Activated CD4-positive, alpha-beta T cell treated with anti-CD3 and anti-CD28 coated beads, Interleukin-2, amount 50 U/mL, for 4 hours (primary cell): ENCODE measurements at places on chromosomes 3 and 15.

DNA sequence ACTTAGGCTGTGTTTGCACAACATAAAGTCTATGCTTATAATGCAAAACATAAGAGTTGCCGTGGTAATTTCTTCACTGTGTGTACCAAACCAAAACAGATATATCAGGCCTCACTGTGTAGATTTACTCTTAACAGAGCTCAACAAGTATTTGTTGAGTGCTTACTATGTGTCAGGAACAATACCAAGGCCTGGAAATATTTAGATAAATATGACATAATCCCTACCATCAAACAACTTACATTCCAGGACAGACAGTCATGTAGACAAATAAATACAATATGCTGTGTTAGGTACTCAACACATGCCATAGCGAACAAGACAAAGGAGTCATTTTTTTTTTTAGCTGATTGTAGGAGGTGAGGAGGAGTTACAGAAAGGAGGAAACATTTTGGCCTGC, 554.0 kb downstream of the NSUN3 start:
- DNase-seq, result no peak

DNA sequence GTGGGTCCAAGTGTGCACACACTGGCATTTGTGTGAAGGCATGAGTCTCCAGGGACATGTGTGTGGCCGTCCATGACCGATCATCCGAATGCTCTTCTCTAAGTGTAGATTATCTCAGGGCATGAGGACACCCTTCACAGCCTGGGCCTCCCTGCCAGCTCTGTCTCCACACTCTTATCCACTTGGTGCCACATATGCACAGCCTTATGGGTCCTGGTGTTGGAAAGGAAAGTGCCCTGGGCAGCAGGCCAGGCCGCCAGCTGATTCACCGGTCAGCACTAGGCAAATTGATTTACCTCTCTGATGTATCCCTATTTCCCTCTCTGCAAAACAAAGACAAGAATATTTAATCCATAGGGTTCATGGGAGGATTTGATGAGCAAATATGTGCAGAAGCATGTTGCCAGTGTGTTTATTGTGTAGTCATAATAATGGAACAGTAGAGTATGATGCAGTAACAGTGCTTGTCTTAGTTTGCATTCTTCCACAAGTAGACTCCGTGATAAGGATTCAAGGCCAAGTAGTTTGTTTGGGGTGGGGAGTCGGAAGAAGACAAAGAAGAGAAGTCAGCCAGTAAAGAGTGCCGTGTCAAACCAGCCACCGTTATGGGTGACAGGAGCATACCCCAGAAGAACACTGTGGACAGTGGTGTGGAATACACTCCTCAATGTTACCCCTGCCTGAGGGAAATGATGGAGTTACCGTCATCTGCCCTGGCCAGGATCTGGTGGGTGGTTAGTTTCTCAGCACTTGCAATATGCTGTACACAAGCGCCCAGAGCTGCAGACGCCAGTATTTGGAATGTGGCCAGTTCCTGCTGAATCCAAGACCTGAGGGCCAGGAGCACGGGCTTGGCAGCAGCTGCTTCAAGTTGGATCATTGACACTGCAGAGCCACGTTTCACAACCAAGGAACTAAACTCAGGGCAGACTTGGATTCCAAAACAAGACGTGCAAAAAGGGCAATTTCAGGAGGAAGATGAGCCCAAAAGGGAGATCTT, 85.1 kb downstream of the MTHFS start:
- no peak for DNase-seq

GRCh38 chr15:51970132-51970817, 1.3 kb downstream of the LEO1 start:
- DNase-seq, result no peak

DNA sequence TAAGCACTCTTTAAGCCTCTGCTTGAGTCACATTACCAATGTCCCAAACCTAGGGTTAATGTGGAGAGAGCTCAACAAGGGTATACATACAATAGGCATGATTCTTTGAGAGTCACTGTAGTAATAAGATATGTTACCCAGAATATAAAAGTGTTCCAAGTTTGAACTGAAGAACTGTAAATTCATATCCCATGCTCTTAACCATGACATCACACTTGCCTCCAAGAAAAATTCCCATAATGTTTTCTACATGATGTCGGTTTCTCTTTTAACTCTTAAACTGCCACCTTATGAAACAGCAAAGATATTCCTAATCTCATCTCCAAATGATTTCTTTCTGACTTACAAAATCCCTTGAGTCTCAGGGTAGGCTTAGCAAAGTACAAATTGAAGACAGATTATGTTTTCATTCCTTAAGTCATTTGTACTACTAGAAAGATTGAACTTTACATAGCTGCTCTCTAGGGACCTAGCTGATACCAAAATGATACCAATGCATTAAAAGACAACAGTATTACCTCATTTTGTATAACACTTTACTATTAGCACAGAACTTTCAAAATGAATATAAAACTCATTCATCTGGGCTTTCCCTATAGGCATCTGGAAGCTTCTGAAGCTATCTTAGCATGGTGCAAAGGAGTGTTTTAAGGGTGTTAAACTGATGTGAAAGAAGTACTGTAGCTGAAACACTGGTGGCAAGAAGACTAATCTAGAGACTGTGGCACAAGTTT, 127.1 kb downstream of the KCNMB2 start:
- no peak for DNase-seq

- no peak for DNase-seq
These were observed 18.0 kb downstream of the ETV5 start for GRCh38 chr3:186090901-186091300.

- DNase-seq, result peak; percentile 68
These were observed 1.9 kb downstream of the CHST2 start for GRCh38 chr3:143121241-143122088.

DNA sequence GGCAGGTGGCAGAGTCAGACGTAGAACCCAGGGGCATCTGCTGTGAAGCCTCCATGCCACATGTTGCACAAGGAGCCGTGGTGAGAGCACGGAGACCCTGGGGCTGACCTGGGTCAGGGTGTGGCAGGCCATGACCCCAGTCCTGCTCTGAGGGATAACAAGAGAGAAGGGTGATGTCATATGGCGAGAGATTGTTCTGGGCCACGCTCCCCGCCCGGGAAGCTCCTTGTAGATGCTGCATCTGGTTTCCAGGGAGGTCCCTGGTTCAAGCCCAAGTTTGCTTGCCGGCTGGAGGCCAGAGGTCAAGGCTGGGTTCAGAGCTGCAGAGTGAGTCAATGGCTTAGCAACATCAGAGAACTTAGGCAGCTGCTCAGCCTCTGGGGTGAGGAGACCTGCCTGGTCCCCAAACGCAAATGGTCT, 17.3 kb downstream of the FGD5 start:
- no peak for DNase-seq

GRCh38 chr15:28896951-28897350, 11.2 kb downstream of the APBA2 start:
- no peak for DNase-seq
